Activated effector memory CD4-positive, alpha-beta T cell treated with anti-CD3 and anti-CD28 coated beads, Interleukin-2, amount 50 U/mL, for 16 hours (primary cell): ENCODE measurements at places on chromosomes 5 and 9.

GRCh38 chr9:104074876-104075275, 19.2 kb upstream of the SMC2 start:
- no peak for DNase-seq

GRCh38 chr5:88883059-88883835, at the start of gene MEF2C:
MEF2C (minus strand) TSS chr5:88883184; CDS start chr5:88823788, 59,396 bp downstream.
- DNase-seq, result no peak

DNA sequence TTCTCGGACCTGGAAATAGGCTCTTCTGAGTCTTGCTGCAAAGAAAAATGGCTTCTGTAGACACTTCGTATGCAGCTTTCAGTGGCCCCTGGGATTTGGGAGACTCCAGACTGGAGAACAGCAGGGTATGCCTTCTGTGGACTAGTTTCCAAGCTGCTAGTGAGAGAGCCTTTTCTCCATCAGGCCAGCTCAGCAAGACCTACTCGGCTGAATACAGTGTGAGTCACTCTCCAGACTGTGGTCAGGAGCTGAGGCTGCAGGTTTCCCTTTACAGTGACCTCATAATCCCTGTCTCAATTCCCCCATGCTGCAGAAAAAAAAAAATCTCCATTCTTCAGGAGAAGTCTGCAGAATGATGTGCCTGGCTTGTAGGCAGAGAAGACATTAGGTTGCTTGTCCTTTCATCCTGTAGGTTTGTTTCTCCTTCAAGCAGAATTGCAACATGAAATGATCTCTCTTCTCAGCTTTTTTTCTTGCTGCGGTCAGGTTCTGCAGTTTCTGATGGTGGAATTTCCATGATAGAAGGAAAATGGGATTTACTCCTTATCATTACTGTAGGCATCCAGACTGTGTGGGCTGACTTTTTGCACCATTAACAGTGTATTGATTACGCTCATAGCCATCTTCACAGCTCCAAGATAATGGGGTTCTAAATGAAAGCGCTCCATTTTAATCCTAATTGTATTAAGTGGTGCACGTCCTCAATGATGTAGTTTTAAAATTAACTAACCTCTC, 78.3 kb upstream of the TNFSF8 start:
- DNase-seq, result no peak

DNA sequence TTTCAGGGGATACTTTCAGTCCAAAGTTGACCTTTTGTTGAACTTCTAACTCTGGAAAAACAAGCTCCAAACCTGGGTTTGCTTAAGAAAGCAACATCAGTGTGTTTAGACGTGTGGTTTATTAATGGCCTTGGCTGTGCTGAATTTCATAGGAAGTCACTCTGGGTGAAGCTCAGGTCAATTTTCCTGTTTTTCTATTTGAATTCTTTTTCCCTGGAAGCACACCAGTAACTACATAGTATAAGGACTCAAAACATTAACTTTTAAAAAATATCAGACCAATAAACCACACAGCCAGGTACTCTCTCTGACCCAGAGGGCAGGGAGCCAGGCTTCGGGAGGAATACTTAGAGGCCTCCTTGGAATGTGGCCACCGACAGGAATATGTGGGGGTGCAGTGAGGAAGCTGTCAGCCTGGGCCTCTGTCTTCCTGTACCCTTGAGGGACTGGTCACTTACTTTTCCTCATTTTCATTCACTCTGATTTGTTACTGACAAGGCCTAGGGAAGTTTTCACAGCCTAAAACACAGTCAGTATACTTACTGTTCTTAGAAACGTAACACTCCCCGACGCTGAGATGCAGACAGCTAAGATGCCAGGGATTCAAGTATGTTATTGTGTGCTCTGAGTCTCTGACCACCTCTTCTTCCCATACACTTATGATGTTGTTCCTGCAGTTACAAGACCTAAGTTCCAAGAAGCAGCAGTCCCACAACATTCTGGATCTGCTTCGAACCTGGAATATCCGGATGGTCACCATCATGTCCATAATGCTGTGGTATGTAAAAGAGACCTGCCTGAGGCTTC, 18.9 kb downstream of the SLC22A5 start:
- no peak for DNase-seq

DNA sequence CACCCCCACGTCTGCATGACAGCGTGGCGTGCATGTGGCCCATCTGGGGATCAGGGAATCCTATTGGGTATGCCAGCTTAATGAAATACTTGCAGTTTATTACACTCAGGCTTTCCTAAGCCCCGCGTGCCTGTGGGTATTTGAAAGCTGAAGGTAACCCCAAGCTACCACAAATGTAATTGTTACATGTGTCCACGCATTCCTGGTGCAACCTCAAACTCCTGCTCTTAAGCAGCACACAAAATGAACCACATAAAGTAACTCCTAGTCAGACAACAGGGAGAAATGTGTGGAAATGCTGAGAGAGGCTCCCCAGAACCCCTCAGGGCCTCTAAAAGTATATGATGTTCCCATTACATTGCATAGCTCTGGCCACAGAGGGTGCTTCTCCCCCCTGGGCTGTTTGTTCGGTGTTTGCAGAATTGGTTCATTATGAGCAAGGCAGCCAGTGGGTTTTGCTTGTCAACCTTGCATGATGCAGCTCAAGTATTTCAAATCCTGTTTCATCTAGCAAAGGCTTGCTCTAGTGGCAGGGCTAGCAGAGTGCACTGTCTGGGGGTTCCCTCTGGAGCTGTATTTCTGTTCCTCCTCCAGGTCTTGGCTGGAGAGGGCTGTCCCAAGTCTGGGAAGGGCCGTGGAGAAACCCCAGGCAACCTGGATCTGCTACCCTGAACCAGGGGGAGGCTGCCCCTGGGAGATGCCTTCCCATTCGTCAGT, 1.8 kb upstream of the DCANP1 start:
- no peak for DNase-seq

DNA sequence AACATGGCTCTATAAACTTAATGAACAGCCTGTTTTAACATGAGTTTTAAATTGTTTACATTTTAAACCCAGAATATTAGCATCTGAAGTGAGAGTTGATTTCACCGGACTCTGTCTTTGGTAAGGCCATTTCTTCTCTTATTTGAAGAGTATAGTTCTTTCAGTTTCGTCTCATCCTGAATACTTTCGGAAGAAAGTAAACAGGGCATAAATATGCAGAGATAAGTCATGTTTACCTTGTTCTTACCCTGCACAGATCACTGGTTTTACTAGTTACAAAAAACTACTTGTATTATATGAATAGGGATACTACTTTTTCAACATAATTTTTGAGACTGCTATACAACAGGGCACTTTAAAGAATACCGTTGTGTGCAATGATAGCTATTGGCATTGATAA, 656.3 kb upstream of the ZNF608 start:
- no peak for DNase-seq

DNA sequence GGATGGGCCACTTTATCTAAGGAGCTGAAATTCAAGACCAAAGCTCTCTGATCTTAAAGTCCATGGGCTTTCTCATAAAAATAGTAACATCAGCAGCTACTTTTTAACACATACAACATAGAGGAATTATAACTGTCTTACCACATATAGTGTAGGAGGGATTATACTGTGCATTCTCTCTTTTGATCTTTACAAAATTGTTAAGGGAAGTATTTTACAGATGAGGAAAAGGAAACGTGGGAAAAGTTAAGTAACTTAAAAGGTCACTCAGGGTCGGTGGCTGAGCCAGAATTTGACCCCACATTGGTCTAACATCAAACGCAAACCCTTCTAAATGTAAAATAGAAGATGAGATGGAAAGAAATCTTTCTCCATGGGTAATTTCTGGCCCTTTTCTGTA, 38.4 kb downstream of the ZNF608 start:
- no peak for DNase-seq
